Thoracic aorta (tissue), 2 donors: ENCODE measurements at places on chromosomes 3 and 15. TPM values are rescaled to one million over a fixed set of nuclear protein-coding genes. Genes with fewer than 3 reads are reported as not detected.

Gene CHRNA7
- 0.95 TPM for total RNA-seq

DNA sequence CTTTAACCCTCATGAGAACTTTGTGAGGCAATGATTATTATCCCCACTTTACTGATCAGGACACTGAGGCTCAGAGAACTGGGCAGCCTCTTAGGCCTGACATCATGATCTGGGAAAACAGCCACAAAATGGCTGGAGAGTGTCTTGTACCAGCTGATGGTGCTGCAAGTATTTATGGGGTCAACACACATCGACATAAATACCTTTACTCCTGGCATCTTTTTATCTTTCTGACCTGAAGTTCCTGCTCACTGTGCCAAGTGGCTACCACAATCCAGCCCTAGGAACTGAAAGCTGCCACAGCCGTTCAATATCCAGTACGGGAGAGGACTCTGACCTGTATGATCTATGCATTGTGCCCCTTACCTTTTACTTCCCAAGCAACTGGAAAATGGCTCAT, 29.2 kb upstream of the MUC13 start:
- DNase-seq = no peak

DNA sequence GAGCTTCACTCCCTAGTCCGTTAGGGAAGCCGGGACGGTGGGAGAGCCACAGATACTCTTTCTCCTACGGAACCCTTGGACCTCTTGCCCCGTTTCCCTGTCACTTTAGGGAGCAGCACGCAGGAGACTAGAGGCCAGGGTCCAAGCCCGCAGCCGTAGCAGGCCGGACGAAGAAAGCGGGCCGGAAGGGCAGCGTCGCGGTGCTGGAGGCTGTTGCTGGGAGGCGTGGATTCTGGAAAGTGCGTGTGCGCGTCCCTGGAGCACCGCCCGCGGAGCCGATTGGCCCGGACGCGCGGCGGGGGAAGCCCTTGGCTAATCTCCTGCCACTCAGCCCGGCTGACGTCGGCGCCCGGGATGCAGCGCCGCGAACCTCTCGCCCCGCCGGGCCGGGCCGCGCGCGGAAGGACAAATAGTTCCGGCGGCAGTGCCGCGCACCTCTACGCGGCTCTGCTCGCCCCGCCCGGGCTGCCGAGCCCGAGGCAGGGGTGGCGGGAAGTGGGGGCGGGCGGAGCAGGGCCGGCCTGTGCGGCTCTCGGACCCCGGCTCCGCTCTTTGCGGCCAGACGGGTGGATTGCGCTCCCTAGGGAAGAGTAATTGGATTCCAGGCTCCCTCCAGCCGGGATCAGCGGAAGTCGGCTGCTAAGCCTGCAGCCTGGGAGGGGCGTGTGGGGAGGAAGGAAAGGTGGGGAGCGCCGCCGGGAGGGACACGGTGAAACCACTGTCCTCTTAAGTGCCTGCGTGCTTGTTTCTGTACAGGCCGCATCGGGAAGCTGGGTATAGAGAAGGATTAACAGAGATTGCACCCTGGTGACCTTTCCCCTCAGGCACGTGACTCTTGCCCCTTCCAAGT, 31.3 kb upstream of the TCF12 start:
- DNase-seq = peak; percentile 64

DNA sequence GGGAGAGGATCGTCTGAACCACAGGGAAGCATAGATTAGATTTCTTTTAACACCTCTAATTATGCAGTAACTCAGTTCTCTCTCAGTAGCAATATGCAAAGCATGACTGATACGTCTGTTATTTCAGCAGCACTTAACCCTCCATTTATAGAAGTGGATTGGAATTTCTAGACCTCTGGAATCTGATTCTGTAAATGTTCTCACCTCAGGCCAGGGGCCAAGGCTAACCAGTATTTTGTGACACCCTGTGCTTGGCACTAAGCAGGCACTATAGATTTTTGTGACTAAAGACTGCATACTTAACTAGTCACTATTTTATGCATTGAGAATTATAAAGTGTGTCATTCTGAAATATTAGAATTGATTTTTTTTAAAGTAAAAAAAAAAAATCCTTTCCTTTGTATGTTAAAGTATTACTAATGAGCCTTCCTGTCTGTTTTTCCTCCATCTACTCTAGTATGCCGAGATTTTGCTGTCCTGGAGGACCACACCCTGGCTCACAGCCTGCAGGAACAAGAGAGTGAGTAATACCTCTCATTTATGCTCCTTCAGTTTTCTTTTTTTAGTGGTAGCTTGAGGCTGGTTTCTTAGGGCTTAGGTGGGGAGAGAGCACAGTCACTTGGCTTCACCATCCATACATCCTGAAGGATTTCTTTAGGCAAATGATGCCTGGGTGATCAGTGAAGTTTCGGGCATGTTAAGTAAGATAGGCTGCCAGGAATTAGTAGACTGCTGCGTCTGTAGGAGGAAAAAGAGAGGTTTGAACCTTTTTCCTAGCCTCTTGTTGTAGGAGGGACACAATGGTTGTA, 26.5 kb upstream of the UTS2B start:
- DNase-seq = peak; percentile 17

- no peak for DNase-seq
Measured at GRCh38 chr15:60699845-60700244, 220.9 kb upstream of the ICE2 start.

DNA sequence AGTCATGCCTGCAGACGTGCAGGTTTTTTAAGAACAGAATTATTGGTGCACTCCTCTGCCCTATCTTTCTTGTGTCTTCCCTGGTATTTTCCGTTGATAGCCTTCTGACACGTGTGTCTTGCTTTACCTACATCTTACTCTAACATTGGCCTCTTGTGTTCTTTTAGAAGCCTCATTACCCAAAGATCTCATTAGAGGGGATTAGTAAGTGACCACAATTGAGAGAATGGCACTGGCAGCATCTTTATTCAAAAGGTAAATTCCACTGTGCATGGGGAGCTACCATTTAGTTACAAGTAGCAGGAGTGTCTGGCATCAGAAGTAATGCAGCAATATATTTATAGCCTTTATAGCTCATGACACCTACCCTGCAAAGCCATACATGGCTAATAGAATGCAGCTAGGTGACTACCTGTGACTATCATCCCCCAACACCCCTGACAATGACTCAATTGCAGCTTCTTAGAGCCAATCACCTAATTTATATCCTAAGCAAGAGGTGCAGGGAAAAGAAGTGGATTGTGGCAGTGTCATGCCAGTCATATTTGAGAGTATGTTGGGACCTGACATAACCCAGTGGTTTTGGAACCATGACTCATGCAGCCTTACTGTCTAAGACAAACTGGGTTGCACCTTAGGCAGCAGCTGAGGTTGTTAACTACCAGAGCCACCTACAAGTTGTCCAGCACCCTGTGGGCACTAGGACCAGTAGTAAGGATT, 164.8 kb downstream of the GRM7 start:
- no peak for DNase-seq

DNA sequence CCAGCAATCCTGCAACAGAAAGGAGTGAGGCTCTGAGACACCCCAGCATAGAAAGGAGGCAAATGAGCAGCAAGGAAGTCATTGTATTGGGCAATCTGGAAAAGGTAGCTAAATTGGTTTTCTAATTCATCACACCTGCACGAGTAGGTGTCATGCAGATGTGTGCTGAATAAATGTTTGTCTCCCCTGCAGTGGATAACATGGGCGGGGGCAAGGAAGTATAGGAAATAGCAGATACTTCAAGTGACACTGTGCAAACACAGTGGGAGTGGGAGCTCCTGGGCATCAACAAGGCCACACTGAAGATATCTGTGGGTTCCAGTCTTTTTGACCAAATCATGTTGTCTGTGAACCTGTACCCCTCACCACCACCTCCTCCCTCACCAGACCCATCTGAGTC, 14.4 kb upstream of the HTR3E start:
- no peak for DNase-seq

DNA sequence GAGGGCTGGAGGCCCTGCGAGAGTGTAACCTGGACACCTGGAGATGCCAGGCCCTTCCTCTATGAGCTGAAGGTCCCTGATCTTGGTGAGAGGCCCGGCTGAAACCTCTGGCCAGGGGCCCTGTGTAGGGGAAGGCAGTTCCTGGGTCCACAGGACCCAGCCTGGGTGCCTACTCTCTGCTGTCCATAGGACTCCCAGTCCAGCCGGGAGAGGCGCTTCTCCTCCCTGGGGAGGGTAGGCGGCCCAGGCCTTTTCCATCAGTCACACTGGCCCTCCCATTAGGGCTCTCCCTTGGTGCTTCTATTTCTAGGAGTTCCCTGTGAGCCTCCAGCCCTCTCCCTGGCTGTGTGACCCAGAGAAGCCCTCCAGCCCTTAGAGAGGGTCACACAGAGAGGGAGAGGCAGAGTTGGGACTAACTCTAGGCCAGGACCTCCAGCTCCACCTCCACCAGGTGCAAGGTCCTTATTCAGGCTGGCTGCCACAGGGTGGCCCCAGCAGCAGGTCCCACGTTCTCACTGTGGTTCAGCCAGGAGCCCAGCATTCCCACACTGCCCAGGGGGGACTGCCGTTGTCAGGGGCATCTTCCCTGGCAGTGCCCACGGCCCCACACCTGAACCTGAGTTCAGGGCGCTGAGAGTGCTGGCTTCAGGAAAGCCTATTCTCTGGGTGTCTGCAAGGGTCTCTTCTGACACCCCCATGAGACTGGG, 146.8 kb downstream of the SMAD6 start:
- DNase-seq = no peak

- no peak for DNase-seq
Measured at GRCh38 chr15:79084308-79084968, 6.1 kb downstream of the RASGRF1 start.

DNA sequence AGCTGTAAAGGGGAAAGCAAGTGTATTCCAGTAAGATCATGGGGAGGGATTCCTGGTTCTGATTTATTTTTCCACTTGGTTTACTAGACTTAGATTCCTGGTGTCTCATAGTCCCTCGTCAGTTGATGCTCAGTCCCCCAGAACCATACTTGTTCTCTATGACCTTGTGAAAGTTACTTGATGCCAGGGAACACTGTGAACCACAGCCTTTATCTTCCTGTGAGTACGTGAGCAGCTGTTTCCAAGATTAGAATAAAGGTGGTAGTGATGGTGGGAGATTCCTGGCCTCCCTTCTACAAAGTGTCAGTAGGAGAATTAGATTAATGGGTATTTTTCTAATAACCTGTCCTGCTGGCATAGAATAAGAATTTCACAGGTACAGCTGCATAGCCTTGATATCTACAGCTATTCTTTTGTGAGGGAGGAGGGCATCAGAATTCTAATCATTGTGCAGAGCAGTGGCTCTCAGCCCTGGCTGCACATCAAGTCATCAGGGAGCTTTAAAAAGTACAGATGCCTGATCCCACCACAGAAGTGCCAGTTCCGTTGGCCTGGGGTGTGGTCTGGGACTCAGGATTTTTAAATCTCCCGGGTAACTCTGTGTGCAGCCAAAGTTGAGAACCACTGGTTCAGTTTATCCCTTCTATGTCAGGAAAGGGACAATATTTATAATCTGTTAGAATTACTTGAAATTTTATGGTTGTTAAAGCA, 20.0 kb downstream of the GPD1L start:
- no peak for DNase-seq

DNA sequence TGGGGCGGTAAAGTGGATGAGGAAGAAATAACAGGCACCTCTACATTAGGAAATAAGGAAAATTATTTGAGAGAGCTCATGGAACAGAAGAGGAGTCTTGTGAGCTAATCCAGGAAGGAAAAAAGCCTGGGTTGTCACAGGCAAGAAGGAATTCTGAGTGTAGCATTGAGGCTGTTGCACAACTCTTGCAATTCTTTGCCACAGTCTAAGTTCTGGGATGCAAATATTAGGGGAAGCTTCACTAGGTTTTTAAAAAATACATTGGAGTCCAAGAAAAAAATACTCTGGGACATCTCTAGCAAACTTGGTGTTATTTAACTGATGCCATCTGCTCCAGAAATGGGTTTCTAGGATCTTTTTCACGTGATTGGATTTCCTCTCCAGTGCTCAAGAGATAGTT, 122.3 kb downstream of the SPATA16 start:
- no peak for DNase-seq

DNA sequence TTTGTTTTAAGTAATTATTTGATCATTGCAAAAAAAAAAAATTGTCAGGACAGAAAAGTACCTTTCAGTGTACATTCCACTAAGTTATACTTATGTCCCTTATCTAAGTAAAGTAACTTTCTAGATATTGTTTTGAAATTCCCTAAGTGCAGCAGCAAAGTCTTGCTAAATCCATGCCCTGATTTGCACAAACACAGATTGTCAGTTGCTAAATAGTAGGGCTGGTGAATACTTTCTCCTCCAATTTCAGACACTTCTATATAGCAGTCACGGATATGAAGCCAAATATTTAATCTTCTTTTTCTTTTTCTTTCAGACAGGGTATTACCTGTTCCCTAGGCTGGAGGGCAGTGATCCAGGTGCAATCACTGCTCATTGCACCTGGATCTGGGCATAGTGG, 12.9 kb downstream of the LRRC2 start:
- no peak for DNase-seq

DNA sequence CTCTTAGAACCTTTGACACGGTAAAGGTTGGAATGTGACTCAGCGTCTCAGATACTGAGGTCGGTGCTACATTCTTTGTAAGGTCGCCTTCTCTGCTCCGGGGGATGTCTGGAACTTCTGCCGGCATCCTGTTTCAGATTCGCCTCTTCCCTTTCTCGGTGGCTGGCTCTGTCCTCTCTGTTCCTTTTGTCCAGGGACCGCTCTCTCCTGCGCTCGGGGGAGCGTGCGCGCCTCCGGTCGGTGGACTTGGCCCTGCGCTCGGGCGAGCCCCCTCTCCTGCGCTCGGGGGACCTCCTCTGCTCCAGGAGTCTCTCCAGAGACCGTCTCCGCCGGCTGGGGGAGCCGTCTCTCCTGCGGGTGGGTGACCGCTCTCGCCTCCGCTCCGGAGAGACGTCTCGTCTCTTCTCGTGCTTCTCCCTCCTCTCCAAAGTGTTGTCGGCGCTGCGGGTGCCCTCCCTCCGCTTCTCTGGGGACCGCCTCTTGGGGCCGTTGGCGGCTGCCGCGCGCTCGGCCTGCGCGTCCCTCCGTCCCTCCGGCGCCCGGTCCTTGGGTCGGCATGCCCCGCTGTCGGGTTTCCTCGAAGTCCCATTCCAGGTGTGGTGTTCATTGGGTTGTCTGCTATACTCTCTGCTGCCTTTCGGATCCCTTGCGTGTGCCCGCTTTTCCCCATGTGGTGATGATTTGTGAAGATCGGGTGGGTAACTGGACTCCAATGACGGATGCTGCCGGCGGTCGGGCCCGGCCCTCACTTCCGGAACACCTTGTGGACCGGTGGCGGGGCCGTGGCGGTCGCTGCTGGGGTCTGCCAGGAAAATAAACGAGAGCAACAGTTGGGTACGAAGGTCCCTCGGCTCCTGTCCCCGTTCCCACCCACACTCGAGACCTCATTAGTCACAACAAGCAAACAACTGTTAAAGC, 668.8 kb upstream of the ADAMTS9 start:
- DNase-seq = no peak

Gene SPATA12
- total RNA-seq = not detected

DNA sequence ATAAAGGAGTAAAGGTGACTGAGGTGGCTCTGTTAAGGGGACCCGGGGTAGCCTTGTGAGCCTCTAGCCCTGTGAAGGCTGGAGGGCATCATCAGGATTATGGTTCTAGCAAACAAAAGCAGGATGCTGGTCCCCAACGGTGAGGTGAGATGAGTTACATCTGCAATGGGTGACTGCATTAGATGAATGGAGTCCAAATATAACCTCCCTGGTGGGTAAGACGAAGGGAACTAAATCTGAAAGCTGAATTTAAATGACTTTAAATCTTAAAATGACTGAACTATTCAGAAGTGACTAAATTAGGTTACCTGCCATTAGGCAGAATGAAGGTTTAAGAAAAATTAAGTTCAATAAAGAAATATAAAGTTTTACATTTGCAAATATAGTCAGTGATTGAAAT, 4.6 kb upstream of the HLTF start:
- DNase-seq = no peak

GRCh38 chr3:28575100-28575745, 226.6 kb upstream of the AZI2 start:
- no peak for DNase-seq

Gene SOX14
- not detected for total RNA-seq
